NCI-H2227 treated with DMSO at 0.1 percent for 48 hours (cell line): ENCODE measurements at places on chromosomes 16 and 17.

GRCh38 chr17:51707216-51707615, 446.9 kb downstream of the UTP18 start:
- no peak for DNase-seq

GRCh38 chr16:14539156-14539555, 90.9 kb downstream of the PARN start:
- no peak for DNase-seq

DNA sequence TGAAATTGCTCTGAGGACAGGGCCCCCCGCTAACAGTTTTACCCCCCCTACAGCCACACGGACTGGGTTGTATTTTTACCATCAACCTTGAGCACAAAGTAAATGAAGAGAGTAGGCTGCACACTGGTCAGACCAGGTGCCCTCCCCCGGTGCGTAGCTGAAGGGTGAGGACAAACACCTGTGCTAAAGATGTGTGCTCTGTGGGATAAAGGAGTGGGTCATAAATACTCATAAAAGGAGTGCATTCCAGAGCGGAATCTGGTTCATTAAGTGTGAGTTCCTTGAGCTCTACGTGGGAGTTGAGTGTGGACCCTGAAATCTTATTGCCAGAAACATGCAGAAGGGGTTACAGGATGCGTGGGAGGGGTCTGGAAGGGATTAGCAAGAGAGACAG, 217.0 kb downstream of the CCDC182 start:
- DNase-seq = no peak

DNA sequence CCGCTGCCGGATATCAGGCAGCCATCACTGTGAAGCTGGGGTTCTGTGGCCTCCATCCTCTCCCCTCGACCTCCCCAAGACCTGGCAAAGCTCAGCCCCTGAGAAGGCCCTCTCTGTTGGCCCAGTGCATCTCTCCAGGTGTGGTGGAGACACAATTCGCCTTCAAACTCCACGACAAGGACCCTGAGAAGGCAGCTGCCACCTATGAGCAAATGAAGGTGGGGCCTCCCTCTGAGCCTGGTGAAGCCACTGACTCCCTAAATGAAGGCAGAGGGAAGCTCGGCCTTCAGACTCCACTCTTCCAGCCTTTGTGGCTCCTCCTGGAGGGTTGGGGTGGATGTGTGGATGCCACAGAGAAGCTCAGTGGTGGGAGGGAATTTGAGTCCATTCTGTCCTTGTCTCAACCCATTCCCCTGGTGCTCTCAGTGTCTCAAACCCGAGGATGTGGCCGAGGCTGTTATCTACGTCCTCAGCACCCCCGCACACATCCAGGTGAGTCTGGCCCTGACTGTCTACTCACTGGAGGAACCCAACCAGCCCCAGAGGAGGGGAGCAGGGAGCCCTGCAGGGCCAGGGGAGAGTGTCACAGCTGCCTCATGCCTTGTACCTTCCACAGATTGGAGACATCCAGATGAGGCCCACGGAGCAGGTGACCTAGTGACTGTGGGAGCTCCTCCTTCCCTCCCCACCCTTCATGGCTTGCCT, 1.7 kb upstream of the MRM1 start:
- no peak for DNase-seq

- DNase-seq = no peak
These were observed 7.1 kb downstream of the HBQ1 start for GRCh38 chr16:187330-187729.

GRCh38 chr17:77526728-77527350, 386.1 kb downstream of the SEC14L1 start:
- peak; percentile 22 for DNase-seq

GRCh38 chr17:79023180-79023705, 726 bp upstream of the C1QTNF1 start:
- no peak for DNase-seq

- no peak for DNase-seq
These were observed 121.9 kb upstream of the CDH13 start for GRCh38 chr16:82504836-82505235.

GRCh38 chr17:751269-752001, 629 bp downstream of the GEMIN4 start:
- DNase-seq = no peak

DNA sequence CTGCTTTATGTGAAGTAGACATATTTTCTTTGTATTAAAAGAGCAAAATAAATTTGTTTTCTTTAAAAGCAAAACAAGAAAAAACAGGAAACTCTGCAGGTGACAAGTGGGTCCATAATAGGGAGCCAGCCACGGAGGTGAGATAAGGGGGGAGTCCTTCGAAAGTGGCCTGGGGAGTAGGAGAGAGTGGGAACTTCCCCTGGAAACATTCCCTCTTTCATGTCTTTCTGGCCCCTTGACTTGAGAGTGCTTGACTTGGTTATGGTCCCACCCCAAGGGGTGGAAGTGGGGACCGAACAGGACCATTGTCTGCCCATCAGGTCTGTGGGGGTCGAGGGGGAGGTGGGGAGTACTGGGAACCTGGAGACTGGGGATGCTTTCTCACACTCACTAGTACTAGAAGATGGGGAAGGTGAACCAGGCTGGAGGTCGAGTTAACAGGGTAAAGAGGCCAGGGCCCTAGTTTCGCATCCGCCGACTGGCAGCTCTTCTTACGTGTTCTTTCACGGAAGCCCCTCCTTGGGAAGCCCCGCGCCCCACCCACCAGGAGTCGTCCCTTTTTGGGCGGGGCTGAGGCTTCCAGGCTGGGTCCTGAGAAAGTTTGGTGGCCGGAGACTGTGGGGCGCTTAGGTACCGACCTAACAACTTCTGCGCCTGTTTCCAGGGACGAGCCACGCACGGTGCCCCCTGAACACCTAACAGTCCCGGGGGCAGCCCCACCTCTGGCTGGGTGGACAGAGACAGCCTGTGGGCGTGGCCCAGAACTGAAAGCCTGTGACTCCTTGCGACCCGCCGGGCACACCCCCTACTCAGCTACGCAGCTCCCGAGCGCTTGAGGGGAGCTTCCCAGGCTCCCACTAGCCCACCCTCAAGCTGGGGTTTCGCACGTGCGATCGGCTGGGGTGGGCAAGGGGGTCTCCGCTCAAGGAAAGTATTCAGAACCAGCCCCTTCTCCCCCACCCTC, 790 bp downstream of the TRADD start:
- no peak for DNase-seq

GRCh38 chr17:40606548-40607353, 40.9 kb downstream of the SMARCE1 start:
- DNase-seq = no peak

- DNase-seq = no peak
These were observed 233.6 kb downstream of the CPPED1 start for GRCh38 chr16:12570046-12570618.

GRCh38 chr16:8632675-8633182, 11.2 kb downstream of the METTL22 start:
- DNase-seq = no peak

- DNase-seq = no peak
These were observed 357.2 kb upstream of the TNRC6C start for GRCh38 chr17:77601054-77601979.

- no peak for DNase-seq
These were observed 12.7 kb upstream of the KLHDC4 start for GRCh38 chr16:87778476-87778829.

DNA sequence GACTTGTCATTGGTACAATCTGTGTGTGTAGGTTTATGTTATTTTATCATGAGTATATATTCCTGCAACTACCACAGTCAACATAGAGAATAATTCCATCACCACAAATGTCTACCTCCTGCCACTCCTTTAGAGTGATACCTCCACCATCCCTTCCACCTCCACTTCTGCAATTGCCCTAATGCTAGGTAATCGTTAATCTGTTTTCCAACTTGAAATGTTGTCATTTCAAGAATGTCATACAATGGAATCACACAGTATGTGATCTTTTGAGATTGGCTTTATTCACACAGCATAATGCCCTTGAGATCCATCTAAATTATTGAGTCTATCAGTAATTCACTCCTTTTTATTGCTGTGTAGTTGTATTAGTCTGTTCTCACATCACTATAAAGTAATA, 414.8 kb upstream of the C16orf82 start:
- DNase-seq = no peak

- DNase-seq = no peak
These were observed 93.4 kb upstream of the CCL2 start for GRCh38 chr17:34161690-34162089.

GRCh38 chr17:51439395-51440229, 179.3 kb downstream of the UTP18 start:
- no peak for DNase-seq

- DNase-seq = no peak
These were observed 80.7 kb upstream of the TNRC6C start for GRCh38 chr17:77877646-77878355.

- no peak for DNase-seq
These were observed 469.3 kb downstream of the CDH13 start for GRCh38 chr16:83095941-83096692.

DNA sequence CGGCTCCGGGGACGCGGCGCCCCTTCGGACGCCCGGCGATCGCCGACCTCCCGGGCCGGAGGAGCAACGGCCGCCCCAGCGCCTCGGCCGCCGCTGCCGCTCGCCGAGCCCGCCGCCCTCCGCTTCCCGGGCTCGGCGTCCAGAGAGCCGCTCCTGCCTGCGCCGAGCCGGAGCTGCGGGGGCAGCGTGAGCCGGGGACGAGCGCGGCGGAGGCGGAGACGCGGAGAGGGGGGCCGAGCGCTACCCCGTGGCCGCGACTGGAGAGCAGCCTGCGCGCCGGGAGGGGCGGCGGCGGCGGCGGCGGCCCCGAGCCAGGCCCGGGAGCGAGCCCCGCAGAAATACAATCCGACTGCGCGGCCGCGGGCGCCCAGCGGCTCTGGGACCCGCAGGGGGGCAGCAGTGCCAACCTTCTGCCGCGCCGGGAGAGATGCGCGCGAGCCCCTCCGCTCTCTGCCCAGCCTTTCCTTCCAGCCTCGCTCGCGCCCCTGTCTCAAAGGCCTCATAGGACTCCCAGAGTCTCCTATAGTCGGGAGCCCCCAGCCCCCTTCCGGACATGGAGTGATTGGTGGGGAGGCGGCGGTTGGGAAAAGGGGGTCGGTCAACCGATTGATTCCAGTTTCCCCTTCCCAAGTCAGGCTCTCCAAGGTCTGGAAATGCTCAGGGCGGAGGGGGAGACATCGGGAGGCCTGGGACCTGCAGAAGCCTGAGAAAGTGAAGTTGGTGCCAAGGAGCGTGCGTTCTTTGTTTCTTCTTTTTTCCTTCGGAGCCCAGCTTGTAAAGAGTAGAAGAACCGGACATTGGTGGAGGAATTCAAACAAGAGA, 1.0 kb upstream of the SDK2 start:
- DNase-seq = peak; percentile 62

DNA sequence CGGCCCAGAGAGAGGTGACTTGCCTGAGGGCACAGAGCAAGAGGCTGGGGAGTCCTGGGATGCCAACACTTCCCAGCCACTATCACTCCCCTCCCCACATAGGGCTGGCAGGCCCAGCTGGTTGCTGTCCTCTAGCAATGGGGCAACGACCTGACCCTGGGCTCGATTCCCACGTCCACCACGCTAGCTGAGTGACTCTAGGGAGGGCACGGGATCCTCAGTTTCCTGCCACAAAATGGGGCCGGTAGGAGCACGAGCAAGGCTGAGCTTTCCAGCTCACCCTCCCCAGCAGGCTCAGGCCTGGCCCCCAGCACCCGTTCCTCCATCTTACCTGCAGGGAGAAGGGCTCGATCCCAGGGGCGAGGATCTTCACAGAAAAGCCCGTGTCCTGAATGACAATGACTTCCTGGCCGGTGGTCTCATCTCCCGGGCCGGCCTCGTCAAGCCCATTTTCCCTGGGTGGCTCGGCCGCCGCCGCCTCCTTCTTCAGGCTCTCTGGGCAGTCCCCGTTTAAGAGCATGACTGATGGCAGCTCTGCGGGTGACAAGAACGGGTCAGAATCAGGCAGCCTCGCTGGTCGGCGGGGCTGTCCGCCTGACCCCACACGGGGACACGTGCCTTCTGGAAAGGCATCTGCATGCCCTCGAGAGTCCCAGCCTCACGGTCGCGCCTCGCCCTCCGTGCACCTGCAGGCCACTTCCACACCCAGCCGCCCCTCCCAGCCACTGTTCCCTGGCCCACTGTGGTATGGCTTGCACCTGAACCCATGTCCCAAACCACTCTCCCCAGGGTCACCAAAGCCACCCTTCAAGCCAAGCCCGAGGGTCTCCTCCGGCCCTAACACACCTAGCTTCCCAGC, 7.3 kb downstream of the CLUH start:
- no peak for DNase-seq

- DNase-seq = no peak
These were observed 3.9 kb downstream of the KRT27 start for GRCh38 chr17:40778461-40778860.

DNA sequence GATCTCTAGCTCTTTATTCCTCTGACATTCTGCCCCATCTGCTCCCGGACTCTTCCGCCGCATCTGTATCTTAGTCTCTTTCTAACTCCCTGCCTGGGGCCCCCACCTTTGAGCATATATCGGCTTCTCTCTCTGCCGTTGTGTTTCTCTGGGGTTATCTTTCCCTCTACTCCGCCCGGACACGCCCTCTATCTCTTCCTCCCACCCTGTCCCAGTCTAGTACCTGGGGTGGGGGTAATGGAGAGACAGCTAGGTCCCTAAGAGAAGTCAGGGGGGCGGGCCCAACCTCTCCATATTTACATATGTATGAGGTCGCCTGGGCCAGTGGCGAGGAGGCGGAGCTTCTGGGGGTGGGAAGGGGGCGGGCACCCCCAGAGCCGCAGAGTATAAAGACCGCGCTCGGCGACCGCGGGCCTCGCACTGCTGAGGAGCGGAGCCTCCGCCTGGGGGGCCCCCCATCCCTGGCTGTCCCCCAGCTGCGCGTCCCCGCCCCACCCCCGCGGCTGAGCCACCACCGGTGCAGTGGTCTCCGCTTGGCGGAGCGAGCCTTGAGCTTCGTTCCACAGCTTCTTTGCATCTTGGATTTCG, at the start of gene ATP1B2:
ATP1B2 (plus strand) TSS at position 418 of the 588 bp plus-strand sequence. CDS start 593 bp downstream, outside the sequence.
- DNase-seq = peak; percentile 72

DNA sequence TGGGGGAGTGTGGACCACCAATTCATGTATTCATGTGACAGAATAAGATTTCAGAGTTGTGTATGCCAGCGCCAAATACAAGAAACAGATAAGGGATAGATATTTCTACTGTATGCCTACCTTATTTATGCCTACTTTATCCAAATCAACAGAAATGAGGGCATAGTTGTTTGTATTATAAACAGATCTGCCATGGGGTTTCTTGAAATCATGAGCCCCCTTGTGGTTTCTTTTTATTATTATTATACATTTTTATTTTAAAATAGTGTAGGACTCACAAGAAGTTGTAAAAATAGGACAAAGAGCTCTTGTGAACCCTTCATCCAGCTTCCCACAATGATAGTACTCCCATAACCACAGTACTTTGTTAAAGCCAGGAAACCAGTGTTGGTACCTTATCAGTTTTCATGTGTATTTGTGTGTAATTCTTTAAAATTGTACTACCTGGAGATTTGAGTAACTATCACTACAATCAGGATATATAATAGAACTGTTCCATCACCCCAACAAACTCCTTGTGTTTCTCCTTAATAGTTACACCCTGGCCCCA, 229.4 kb downstream of the CCDC182 start:
- no peak for DNase-seq

- DNase-seq = no peak
These were observed 228.7 kb downstream of the SOX9 start for GRCh38 chr17:72349491-72349995.
